ENCODE measurements at places on chromosomes 1 and 21.
A peak's percentile ranks its signal among the peaks of the same experiment; 100 is the strongest.

GRCh38 chr1:218294546-218294945, 9.5 kb downstream of the RRP15 start:
- no peak for DNase-seq

DNA sequence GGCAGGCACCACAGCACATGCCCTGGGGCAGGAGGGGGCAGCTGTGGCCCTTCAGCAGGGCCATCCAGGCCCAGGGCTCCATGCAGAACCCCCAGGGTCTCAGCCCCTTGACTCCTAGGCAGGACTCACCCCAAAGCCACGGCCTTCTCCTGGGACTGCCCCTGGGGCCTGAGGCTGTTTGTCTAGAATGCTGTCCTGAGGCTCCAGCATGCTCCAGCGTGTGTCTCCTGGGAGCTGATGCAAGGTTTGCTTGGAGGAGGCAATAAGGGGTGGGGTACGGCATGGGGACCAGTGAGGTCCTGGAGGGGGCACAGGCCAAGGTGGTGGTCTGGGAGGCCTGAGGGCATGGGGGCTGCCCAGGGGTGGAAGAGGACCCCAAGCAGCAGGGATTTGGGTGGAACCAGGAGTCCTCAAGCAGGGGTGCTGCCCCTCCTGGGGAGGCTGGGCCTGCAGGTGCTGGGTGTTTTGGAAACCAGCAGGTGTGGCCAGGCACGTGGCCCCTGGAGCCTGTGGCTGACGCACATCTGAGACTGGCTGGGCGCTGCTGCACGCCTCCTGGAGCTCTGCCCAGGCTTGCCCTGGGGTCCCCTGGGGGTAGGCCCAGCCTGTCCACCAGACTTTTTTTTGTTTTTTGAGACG, 7.8 kb upstream of the CALML6 start:
- peak; percentile 37 for DNase-seq

DNA sequence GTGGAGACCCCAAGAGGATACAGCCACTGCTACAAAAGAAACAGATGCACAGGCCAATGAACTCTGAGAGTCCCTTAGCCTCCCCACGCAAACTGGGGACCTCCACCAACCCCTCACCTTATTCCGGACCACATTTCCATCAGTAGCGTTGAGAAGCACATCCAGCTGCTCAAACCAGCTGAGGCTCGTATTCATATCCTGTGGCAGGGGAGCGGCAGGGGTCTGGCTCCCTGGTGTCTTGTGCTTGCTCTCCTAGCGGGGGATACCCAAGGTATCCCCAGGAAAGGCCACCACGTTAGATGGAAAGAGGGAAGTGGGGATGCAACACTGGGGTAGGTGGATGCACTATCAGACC, 481 bp downstream of the CCDC163 start:
- no peak for DNase-seq

DNA sequence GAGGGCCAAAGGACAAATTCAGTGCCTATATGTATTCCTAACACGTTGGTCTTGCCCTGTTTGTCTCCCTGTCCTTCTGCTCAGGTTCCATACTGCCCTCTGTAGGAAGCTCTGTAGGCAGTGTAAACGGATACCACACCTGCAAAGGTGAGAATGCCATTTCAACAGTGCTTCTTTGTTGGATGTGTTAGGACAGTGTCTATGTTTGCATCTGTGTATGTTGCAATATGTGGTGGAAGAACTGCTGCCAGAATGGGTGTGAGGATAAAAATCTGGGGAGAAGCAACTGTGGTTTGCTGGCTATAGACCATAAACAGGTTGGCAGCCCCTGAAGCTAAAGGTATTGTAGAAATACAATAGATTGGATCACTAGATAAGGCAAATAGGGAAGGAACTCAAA, 113.1 kb upstream of the BMP8A start:
- no peak for DNase-seq

GRCh38 chr21:42560517-42561179, 47.0 kb downstream of the SLC37A1 start:
- peak; percentile 2 for DNase-seq

- no peak for DNase-seq
Measured at GRCh38 chr1:176831150-176831549, 333.4 kb downstream of the ASTN1 start.

- DNase-seq = no peak
Measured at GRCh38 chr1:153535242-153536011, at the start of gene S100A6. Gene S100A6 (minus strand): TSS chr1:153535991. CDS start chr1:153535339, 652 bp downstream.

GRCh38 chr1:166166329-166166697, 488 bp downstream of the FAM78B start:
- DNase-seq = peak; percentile 33

GRCh38 chr1:30036229-30036547, 687.2 kb downstream of the MATN1 start:
- no peak for DNase-seq

All from left hindlimb (tissue), 1 donor.